AG08395 (cell line): ENCODE measurements at places on chromosomes 1 and 21.
A peak's percentile ranks its signal among the peaks of the same experiment; 100 is the strongest.

DNA sequence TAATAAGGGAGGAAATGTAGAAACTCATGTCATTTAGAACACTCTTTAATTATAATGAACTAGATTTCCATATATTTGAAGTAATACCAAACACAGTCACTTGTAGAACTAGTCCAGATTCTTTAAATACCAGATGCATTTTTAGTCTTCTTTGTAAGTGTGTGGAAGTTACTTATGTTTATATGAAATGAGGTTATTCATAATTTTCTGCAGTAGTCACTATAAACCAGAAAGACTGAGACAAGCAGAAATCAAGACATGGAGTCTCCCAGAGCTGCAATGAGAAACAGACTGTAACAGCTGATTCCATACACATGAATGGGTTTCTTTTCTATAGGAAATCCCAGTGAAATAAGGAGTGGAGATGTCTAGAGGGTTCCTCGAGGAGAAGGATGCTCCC is 216.6 kb upstream of the ZP4 start:
- no peak for DNase-seq

GRCh38 chr1:180265871-180266270 is 35.8 kb downstream of the LHX4 start:
- DNase-seq = no peak

GRCh38 chr1:16119504-16119903 is 36.4 kb downstream of the EPHA2 start:
- no peak for DNase-seq

DNA sequence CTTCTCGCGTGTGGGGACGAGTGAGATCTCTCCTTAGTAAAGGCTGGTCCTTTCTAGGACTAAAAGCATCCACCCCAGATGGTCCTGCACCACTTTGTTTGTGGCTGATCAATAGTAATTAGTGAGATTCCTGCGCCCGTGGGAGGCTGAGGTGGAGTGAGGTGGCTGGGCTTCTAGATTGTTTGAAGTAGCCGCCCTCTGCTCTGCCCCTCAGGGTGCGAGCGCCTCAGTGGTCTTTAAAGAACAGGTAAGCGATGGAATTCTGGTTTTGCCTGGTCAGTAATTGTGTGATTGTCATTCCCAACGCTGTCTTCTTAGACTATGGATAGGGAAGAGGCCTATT is 20.7 kb downstream of the PEX14 start:
- no peak for DNase-seq

DNA sequence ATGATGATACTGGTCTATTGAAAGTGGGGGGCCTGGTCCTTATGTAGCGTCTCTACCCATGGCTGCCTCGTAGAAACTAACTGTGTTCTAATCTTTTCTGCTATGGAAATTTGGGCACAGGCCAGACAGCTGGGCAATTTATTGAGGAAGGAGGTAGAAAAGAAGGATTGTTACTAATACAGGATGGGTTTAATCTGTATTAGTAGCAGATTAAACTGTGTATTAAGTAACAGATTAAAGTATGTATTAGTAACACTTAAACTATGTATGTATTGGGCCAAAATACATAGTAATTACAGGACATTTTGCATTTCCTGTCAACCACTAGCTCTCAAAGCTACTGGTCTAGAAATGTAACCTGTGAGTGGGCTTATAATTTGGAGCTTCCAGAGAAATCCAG is 142.0 kb downstream of the MAST2 start:
- DNase-seq = peak; percentile 36

GRCh38 chr1:64669098-64669675 is 75.7 kb upstream of the RAVER2 start:
- DNase-seq = no peak

GRCh38 chr21:21165063-21165645 is 166.9 kb downstream of the NCAM2 start:
- DNase-seq = peak; percentile 81

- no peak for DNase-seq
Observed at GRCh38 chr1:27010226-27010994, 2.2 kb downstream of the TENT5B start.

GRCh38 chr1:4375812-4376211 is 278.6 kb upstream of the AJAP1 start:
- DNase-seq = peak; percentile 25

DNA sequence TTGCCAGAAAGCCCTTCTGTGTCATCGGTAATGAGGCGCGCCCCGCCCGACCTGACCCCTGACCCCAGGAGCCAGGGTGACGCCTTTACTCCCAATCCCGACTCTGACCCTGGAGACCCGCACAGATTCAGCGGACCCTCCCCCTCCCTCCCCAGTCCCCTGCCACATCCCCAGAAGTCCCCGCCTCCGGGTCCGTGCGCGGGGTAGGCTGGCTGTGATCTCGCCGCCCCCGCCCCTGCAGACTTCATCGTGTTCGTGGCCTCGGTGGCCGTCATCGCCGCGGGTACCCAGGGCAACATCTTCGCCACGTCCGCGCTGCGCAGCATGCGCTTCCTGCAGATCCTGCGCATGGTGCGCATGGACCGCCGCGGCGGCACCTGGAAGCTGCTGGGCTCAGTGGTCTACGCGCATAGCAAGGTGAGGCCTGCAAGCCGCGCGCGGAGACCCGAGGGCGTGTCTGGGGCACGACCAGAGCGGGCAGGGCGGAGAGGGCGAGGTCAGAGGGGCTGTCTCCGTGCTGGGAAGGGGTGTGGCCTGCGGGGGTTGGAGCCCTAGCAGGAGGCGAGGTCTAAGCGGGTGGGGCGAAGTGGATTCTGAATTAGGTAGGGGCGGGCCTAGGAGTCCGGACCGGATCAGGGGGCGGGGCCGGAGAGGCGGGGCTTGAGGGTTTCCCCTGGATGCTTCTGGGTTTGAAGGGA is 34.8 kb downstream of the KCNQ4 start:
- DNase-seq = peak; percentile 63

- DNase-seq = no peak
Observed at GRCh38 chr1:24535021-24535424, 20.9 kb upstream of the NCMAP start.

GRCh38 chr1:94235189-94236012 is 2.0 kb downstream of the ARHGAP29 start:
- DNase-seq = no peak

- no peak for DNase-seq
Observed at GRCh38 chr1:3778590-3779264, 6.2 kb downstream of the SMIM1 start.
